NCI-H446 (cell line): ENCODE measurements at places on chromosomes 3 and 15.

DNA sequence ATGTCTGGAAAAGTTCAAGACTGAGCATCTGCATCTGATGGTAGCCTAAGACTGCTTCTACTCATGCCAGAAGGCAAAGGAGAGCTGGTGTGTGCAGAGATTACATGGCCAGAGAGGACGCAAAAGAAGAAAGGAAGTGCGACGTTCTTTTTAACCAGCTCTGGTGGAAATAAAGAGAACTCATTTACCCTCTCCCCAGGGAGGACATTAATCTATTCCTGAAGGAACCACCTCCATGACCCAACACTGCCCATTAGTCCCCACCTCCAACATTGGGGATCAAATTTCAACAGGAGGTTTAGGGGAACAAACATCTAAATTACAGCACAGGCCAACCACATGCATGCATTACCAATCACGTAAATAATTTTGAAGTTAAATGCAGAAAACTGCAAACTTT is 1.5 kb upstream of the NCK1 start:
- no peak for DNase-seq

DNA sequence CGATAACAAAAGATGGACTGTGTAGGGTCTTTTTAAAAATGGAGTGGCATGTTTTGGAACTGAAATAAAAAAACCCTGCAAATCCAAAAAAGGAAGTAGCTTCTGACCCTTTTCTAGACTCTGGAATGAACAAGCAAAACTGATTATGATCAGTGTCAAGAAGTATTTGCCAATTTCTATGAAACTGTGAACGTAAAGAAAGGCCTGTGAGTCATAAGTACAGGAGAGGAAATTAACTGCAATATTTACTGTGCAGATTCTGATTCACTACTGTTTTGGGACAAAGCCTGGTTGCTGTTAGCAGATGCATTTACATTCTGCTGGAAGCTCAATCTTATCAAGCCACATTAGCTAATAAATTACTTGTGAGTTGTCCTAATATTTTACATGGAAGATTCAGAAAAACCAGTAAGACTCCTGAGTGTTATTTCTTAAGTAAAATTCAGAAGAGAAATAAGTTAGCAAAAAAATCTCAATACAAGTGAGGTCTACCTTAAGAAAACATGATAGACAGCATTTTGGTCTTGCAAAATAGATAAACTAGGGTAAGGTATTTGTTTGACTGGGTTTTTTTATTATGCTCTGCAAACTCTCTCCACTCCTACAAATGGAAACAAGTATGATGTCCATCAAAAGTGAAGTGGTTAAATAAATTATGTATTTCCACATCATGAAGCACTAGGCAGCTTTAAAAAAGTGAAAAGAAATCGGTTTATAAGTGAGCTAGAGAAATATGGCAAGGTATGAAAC is 90.2 kb upstream of the LMOD3 start:
- no peak for DNase-seq

- DNase-seq = no peak
Observed at GRCh38 chr3:112348943-112349342, 16.0 kb downstream of the CD200 start.

DNA sequence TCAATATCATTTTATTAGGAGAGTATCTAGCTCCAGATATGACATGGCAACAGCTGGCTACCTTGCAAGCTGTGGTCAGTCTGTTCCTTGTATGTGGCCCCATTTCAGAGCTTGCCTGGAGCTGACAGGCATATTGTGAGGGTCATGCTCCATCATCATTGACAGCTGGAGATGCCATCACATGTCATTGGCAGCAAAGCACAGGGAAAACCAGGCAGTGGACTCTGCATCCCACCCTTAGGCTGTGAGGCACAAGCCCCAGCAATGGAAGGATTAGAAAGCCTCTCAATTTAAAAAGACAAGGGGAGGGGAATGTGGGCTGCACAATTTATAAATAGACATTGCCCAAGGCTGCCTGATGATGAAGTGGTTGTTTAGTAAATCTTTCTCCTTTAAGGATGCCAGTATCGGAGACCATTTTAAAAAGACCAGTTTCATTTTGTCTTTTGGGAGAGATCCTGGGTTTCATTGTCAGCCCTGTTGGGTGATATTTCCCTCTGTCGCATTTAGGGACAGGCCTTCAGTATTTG is 27.9 kb downstream of the LNP1 start:
- DNase-seq = no peak

DNA sequence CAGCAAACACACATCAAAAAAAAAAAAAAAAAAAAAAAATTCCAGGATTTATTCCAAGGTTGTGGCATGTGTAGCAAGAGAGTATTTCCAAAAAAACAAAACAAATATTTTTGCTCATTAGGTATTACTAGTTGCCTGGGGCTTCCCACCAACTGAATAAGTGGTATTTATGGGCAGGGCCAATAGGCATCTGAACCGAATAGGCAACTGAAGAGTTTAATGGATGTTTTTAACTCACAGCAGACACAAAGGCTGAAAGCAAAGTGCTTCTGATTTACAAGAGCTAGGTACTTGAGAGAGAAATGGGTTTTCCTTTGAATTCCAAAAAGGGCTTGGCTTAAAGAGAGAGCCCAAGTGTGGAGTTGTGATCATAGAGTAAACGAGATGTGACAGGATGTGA is 21.4 kb downstream of the EIF4E3 start:
- DNase-seq = no peak

GRCh38 chr3:17204049-17204650 is 319.4 kb downstream of the PLCL2 start:
- no peak for DNase-seq
